ENCODE measurements at places on chromosomes 7 and 10.
A peak's percentile ranks its signal among the peaks of the same experiment; 100 is the strongest.

DNA sequence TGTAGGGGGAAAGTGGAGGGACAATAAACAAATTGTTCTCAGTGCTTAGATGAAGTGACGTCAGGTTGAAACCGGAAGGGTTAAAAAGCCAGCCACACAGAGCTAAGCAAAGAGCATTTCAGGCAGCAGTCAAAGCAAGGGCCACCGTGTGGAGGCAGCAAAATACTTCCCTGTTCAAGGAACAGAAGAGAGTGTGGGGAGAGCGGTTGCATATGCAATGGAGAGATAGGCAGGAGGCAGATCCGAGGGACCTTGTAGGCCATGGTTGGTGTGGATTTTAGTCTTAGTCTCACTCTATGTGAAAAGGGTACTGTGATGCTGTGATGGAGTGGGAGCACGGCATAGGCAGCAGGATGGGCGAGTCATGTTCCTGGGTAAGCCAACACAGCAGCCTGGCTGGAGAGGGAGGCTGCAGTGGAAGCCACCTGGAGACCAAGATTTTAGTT is 3.8 kb upstream of the STN1 start:
- no peaks in the 10 kb centered on the region for H3K36me3 ChIP-seq
- no peak overlapping the region for H3K27ac ChIP-seq
- DNase-seq = no peak
- no peaks in the 10 kb centered on the region for H3K27me3 ChIP-seq

DNA sequence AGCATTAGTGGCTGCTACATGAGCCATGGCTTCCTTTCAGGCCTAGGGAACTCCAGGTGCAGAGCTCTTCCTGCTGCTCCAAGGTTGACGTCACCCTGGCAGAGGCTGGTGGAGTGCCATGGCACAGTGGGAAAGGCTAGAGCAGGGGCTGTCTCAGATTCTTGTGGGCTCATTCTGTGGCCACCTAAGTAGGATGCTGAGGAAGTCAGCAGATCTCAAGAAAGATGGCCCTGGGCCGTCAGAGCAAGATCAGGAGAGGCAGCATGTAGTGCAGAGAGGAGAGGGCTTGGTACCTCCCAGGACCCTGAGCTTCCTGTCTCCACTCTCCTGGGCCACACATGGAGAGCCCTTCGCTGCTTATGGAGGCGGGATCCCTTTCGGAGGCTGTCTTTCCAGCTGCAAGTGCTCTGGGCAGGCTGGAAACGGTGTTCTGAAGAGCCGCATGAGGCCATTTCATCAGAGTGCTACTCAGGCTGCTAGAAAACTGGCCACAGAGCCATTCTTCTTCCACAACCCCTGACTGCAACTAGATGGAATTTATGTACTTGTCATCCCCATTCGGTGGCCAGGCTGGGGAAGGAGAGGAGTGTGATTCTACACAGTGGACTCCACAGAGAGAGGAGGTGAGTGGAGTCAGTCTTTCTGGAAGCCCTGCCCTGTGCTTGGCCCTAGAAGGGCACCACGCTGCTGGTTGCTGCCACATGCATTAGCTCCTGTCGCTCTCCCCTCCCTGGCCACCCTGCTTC is 304.2 kb downstream of the RPS24 start:
- no peaks in the 10 kb centered on the region for H3K36me3 ChIP-seq
- no peak overlapping the region for H3K4me3 ChIP-seq
- H3K27ac ChIP-seq = no peak overlapping the region
- no peaks in the 10 kb centered on the region for H3K27me3 ChIP-seq
- DNase-seq = no peak

GRCh38 chr7:70134029-70134770 is 535.9 kb downstream of the AUTS2 start:
- no peak overlapping the region for H3K27ac ChIP-seq
- no peaks in the 10 kb centered on the region for H3K4me1 ChIP-seq
- no peaks in the 10 kb centered on the region for H3K27me3 ChIP-seq
- no peaks in the 10 kb centered on the region for H3K36me3 ChIP-seq
- no peak for DNase-seq

- no peak overlapping the region for H3K27ac ChIP-seq
- no peaks in the 10 kb centered on the region for H3K27me3 ChIP-seq
- no peaks in the 10 kb centered on the region for H3K36me3 ChIP-seq
- no peak overlapping the region for H3K4me3 ChIP-seq
Measured at GRCh38 chr7:141954334-141954733, 7.6 kb upstream of the CLEC5A start.

- no peak overlapping the region for H3K27ac ChIP-seq
- H3K4me3 ChIP-seq = no peak overlapping the region
- no peaks in the 10 kb centered on the region for H3K27me3 ChIP-seq
- no peaks in the 10 kb centered on the region for H3K4me1 ChIP-seq
- no peaks in the 10 kb centered on the region for H3K36me3 ChIP-seq
Measured at GRCh38 chr7:124790645-124791044, 25.1 kb upstream of the GPR37 start.

GRCh38 chr7:112571852-112572607 is 91.2 kb downstream of the LSMEM1 start:
- H3K36me3 ChIP-seq = no peaks in the 10 kb centered on the region
- no peak for DNase-seq
- H3K4me3 ChIP-seq = no peak overlapping the region
- H3K4me1 ChIP-seq = peaks cover 10% of the 10 kb centered on the region
- no peaks in the 10 kb centered on the region for H3K27me3 ChIP-seq

DNA sequence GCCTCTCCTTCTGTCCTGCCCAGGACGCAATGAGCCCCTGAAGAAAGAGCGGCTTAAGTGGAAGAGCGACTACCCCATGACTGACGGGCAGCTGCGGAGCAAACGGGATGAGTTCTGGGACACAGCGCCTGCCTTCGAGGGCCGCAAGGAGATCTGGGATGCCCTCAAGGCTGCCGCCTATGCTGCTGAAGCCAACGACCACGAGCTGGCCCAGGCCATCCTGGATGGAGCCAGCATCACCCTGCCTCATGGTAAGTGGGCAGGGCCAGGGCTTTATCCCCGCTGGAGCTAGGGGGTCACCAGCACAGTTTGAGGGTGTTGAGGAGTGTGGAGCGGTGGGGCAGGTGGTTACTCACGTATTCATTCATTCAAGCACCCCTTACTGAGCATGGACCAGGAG is 4.7 kb upstream of the ANKRD2 start:
- peaks cover 23% of the 10 kb centered on the region for H3K4me1 ChIP-seq
- H3K27ac ChIP-seq = no peak overlapping the region
- H3K4me3 ChIP-seq = no peak overlapping the region
- H3K27me3 ChIP-seq = no peaks in the 10 kb centered on the region
- H3K36me3 ChIP-seq = no peaks in the 10 kb centered on the region

GRCh38 chr10:131902211-131902610 is 1.4 kb downstream of the PPP2R2D start:
- peaks cover 62% of the 10 kb centered on the region for H3K4me1 ChIP-seq
- H3K27me3 ChIP-seq = peaks cover 16% of the 10 kb centered on the region
- no peak for DNase-seq
- H3K27ac ChIP-seq = peak overlapping the region; percentile 98
- H3K36me3 ChIP-seq = no peaks in the 10 kb centered on the region

DNA sequence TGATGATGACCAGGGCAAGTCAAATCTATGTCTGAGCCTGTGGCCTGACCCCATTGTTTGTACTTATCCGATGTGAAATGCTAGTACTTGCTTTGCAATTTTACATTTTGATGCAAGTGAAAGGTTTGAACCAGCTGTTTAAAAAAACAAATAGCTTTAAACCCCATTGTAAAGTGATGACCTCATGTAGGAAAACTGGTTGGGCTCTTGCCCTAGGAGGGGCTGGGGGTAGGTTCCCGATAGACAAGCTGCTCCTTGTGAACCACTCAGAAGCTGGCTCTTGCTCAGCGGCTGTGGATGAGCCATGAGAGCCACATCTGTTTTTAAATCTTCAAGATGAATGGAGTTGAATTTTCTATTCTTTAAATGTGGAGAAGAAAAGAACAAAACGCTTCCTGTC is 185.3 kb downstream of the WDR11 start:
- no peak overlapping the region for H3K4me3 ChIP-seq
- no peak for DNase-seq
- no peaks in the 10 kb centered on the region for H3K27me3 ChIP-seq
- H3K27ac ChIP-seq = no peak overlapping the region
- no peaks in the 10 kb centered on the region for H3K36me3 ChIP-seq

- H3K4me1 ChIP-seq = peaks cover 57% of the 10 kb centered on the region
- peak overlapping the region; percentile 67 for H3K27ac ChIP-seq
- H3K36me3 ChIP-seq = no peaks in the 10 kb centered on the region
- no peaks in the 10 kb centered on the region for H3K27me3 ChIP-seq
Measured at GRCh38 chr10:35563261-35563891, 41.8 kb upstream of the GJD4 start.

- H3K27ac ChIP-seq = peak overlapping the region; percentile 87
- H3K4me1 ChIP-seq = peaks cover 50% of the 10 kb centered on the region
- no peaks in the 10 kb centered on the region for H3K27me3 ChIP-seq
- no peaks in the 10 kb centered on the region for H3K36me3 ChIP-seq
- DNase-seq = peak; percentile 14
- peak overlapping the region; percentile 86 for H3K4me3 ChIP-seq
Measured at GRCh38 chr7:141700848-141701371, 1.1 kb downstream of the DENND11 start.

DNA sequence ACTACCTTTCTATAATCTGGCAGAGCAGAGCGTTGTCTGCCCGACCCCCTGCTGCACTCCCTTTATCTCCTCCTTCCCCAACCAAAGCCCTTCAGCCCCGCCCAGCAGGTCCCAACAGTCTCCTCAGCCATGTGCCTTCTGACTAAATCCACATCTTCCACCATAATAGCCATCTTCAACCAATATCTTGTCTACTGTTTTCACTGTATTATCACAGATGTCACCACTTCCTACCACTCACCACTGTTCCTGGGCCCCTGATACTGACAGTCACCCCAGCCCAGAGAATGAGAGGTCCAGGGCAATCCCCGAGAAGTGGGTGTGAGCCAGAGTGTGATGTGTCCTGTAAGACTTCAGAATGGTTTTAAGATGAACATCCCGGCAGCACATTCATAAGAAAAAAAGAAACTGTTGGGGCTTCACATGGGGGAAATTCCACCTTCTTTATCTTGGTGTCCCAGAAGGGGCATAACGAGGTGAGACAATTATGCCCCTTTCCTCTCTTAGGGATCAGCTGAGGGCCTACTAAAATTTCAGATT is 25.3 kb downstream of the CCDC6 start:
- no peaks in the 10 kb centered on the region for H3K36me3 ChIP-seq
- no peak overlapping the region for H3K27ac ChIP-seq
- DNase-seq = no peak
- no peak overlapping the region for H3K4me3 ChIP-seq
- peaks cover 2% of the 10 kb centered on the region for H3K4me1 ChIP-seq
- H3K27me3 ChIP-seq = no peaks in the 10 kb centered on the region

DNA sequence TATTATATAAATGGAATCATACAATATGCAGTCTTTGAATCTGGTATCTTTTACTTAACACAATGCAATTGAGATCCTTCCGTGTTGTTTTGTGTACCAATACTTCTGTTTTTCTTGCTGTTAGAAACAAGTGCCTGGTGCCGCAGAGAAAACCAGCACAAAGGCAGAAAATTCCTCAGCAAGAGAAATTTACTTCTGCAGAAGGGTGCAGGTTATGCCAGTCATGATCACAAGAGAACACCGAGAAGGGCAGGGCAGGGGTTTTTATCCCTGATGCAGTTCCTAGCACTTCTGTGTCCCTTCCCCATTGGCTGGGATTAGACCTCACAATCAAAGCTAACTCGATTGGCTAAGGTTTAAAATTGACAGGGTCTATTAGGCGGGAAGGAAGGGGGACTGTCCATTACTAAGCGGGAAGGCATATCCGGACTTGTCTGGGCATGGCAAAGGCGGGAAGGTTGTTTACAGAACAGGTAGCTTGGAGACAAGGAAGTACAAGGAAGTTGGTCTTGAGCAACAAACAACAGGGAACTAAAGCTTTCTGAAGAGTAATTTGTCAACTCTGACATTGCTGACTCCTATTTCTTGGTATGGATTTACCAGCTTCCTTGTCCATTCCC is 2.4 kb upstream of the ZNF33B start:
- H3K27me3 ChIP-seq = no peaks in the 10 kb centered on the region
- H3K27ac ChIP-seq = no peak overlapping the region
- H3K4me1 ChIP-seq = peaks cover 6% of the 10 kb centered on the region
- H3K36me3 ChIP-seq = no peaks in the 10 kb centered on the region

DNA sequence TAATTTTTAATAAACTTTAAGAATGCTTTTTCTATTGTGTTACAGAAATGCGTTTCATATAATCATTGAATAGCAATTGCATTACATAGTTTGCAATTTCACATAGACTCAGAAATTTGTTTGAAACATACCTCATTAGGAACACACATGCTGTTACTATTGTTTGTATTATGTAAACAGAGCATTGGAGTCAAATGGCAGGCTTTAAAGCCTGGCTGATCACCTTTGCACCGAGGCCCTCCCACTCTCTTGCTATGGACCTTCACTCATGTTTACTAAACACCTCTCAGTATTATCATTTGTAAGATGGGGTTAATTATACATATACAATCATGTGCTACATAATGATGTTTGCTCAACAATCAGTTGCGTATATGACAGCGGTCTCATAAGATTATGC is 203.6 kb upstream of the NPSR1 start:
- H3K27ac ChIP-seq = no peak overlapping the region
- H3K4me1 ChIP-seq = no peaks in the 10 kb centered on the region
- H3K36me3 ChIP-seq = no peaks in the 10 kb centered on the region
- H3K4me3 ChIP-seq = no peak overlapping the region

DNA sequence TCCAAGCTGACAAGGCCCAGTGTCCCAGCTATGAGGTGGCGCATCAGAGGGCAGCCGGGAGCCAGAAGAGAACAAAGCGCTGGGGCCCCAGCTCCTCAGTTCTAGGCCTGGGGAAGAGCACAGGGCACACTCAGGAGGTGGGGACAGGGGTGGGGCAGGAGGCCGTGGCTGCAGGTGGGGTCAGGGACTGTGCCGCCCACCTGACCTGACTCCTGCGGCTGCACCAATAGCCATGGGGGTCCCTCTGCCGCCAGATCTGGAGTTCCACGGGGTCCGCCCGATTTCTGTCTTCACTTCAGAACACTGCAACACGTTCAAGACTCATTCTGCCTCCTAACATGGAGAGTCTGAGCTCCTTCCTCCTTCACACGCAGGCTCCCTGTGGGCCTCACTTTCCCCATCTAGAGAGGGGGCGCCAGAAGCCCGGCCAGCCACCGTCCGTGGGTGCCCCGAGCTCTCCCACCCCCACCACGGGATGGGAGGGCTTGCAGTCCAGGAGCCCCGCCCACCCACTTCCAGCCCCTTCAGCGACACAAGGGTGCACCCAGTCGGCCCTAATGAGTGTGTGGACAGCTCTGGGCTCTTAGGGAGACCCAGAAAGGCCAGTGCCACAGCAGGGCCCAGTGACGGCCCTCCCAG is 278.3 kb downstream of the MAD1L1 start:
- H3K27me3 ChIP-seq = no peaks in the 10 kb centered on the region
- no peak for DNase-seq
- H3K4me3 ChIP-seq = no peak overlapping the region
- peaks cover 5% of the 10 kb centered on the region for H3K4me1 ChIP-seq
- no peak overlapping the region for H3K27ac ChIP-seq

GRCh38 chr7:154633641-154634040 is 369.3 kb downstream of the PAXIP1 start:
- no peaks in the 10 kb centered on the region for H3K4me1 ChIP-seq
- no peaks in the 10 kb centered on the region for H3K27me3 ChIP-seq
- H3K27ac ChIP-seq = no peak overlapping the region
- H3K36me3 ChIP-seq = no peaks in the 10 kb centered on the region
- H3K4me3 ChIP-seq = no peak overlapping the region
- DNase-seq = no peak

GRCh38 chr10:59270492-59270891 is 91.9 kb downstream of the FAM13C start:
- H3K36me3 ChIP-seq = peaks cover 33% of the 10 kb centered on the region
- no peaks in the 10 kb centered on the region for H3K27me3 ChIP-seq
- H3K4me1 ChIP-seq = peaks cover 18% of the 10 kb centered on the region
- DNase-seq = no peak

All from heart right ventricle (tissue), 16 donors.